Activated CD8-positive, alpha-beta memory T cell treated with anti-CD3 and anti-CD28 coated beads, Interleukin-2, amount 50 U/mL, for 48 hours (primary cell): ENCODE measurements at places on chromosomes 11 and 22.
A peak's percentile ranks its signal among the peaks of the same experiment; 100 is the strongest.

- DNase-seq: no peak
Observed at GRCh38 chr22:29126670-29127395, 54.0 kb downstream of the KREMEN1 start.

- no peak for DNase-seq
Observed at GRCh38 chr11:103906291-103906867, 130.1 kb upstream of the DDI1 start.

- DNase-seq: no peak
Observed at GRCh38 chr11:118238421-118238820, 13.6 kb upstream of the JAML start.

GRCh38 chr11:73394416-73395296 lies 18.5 kb downstream of the RELT start:
- DNase-seq: no peak

- no peak for DNase-seq
Observed at GRCh38 chr11:111944651-111945051, 7.5 kb downstream of the DIXDC1 start.

DNA sequence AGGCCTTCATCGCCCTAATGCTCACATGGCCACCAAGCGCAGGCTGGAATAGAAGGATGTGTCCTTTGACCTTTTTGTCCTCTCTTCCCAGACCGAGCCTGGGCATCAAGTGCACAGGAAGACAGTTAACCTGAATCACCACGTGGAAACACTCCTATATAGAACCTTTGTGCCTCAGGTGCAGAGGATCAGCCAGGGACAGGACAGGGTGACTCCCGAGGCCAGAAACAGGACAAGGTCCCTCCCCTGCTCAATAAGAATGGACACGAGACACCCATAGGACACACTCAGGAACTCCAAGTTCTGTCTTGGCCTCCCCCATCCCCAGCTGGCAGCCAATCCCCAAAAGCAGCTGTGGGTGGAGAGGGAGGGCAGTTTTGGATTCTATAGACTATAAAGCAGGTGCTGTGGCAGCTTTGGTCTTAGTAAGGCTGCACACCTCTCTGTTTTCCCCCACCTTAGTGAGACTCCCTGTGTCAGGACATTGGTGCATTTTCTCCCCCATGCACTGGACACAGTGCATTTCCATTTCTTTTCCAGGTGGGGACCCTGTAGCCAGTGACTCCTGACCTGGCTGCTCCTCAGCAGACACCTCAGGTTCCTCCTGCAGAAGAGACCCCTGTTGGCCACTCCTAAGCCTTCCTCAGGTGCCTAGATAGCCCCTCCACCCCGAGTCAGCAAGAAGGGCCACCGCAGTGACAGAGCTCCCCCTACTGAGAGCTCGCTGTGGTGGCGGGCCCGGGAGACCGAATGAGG lies 43.6 kb upstream of the POU2AF1 start:
- peak; percentile 79 for DNase-seq

GRCh38 chr22:20062766-20063083 lies 17.3 kb upstream of the DGCR8 start:
- no peak for DNase-seq

GRCh38 chr11:92329137-92329536 lies 104.5 kb downstream of the FAT3 start:
- DNase-seq: no peak

DNA sequence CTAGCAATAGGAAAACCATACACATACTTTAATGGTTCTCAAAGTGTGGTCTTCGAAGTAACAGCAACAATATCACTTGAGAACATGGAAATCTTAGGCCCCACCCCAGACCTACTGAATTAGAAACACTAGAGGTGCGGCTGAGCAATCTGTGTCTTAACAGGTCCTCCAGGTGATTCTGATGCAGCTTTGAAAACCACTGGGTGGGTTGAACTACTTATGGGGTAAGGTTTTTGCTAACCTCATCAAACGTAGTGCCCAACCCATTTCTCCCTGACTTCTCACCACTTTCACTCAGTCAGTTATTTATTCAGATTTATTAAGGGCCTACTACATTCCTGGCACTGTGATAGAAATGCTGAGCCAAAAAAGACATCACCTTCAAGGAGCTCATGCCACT lies 3.7 kb downstream of the MPZL2 start:
- DNase-seq: no peak

DNA sequence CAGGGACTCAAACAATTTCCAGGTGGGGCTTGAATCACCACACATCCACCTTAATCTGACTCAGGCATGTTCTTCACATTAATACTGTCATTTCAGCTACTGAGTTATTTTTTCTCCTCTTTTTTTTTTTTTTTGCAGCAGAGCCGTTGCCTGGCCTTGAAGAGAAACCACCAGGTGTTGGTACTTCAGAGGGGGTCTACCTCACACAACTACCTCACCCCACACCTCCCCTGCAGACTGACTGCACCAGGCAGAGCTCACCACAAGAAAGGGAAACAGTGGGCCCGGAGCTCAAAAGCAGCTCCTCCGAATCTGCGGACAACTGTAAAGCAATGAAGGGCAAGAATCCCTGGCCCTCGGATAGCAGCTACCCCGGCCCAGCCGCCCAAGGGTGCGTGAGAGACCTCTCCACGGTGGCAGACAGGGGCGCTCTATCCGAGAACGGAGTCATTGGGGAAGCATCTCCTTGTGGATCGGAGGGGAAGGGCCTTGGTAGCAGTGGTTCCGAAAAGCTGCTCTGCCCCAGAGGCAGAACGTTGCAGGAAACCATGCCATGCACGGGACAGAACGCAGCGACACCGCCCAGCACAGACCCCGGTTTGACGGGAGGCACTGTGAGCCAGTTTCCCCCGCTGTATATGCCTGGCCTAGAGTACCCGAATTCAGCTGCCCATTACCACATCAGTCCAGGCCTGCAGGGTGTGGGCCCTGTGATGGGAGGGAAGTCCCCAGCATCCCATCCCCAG lies 15.1 kb upstream of the SLC25A18 start:
- no peak for DNase-seq

DNA sequence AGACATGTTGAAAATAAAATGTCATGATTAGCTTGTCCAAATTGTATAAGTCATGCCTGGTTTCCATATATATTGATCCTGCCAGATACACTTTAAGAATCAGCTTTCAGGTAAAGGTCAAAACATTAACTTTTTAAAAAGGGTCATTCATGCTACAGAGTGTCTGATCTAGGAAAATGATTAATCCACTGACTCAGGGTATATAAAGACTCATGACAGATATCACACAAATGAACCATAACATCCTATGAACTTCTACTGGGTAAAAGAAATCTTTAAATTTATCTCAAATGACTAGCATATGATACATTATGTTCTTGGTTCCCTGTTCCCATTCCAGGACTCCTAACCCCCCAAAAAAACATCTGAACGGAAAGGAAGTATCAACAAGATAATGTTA lies 11.7 kb downstream of the MRTFA start:
- no peak for DNase-seq

GRCh38 chr11:114258696-114259095 lies 37.5 kb upstream of the NNMT start:
- no peak for DNase-seq

DNA sequence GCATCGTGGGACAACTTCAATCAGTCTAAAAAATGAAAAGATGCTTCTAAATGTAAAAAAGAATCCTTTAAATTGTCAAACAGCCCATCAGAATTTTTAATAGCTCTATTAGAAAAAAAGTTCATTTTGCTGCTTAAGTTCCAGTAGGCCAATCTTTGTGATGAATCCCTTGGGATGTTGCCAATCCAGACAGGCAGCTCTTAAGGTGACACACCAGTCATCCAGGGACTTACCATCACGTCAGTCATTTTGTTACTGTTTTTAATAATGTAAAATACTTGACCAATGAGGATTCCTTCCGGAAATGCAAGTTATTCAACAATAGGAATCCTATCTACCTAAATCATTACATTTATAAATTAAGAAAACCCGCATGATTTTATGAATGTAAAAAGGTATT lies 47.8 kb upstream of the TMEM45B start:
- no peak for DNase-seq

- no peak for DNase-seq
Observed at GRCh38 chr11:134261626-134262488, 8.5 kb downstream of the ACAD8 start.

GRCh38 chr11:26017903-26018302 lies 314.0 kb upstream of the ANO3 start:
- DNase-seq: no peak

GRCh38 chr11:77966338-77966737 lies 28.1 kb downstream of the INTS4 start:
- DNase-seq: no peak

DNA sequence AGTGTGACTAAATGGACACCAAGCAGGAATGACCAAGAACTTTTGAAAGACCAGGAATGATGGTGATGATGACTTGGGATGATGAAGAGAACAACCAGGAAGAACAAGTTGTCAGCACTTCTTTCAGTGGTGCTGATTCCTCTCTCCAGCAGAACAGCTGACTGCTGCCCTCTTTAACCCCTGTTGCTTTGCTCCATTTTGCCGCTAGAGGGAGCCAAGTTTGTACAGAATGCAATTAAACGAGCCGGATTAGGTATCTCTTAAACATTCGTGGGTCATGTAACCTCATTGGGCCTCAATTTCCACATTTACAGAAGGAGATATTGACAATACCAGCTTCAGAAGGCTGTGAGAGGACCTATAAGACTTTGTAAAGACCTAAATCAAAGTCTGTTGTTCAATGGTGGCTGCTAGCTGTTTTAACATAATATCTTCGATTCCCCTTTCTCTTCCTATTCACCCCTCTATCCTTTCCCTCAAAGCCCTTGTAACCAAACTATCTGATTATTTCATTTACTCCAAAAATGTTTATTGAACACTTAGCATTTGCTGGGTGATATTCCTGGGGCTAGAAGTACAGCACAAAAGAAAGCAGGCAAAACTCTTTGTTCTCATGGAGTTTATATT lies 1.9 kb downstream of the OR4S1 start:
- peak; percentile 82 for DNase-seq

DNA sequence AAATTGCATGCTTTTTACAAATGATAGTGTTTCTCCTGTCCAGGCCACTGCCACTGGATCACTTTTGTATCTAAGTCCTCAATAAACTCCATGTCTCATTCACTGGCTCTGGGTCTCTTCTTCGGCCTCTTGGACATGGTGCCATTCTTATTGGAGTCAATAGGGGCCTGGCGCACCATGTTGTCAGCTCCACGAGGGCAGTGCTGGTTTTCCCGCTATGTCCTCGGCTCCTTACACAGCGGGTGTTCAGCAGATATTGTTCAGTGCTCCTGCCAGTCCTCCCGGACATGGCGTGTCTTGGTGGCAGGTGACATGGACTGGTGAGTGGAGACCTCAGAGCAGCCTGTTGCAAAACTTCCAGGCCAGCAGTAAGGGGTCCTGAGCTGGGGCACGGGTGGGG lies 3.6 kb upstream of the FAM118A start:
- DNase-seq: no peak

- no peak for DNase-seq
Observed at GRCh38 chr11:12540913-12541582, 133.2 kb upstream of the TEAD1 start.

DNA sequence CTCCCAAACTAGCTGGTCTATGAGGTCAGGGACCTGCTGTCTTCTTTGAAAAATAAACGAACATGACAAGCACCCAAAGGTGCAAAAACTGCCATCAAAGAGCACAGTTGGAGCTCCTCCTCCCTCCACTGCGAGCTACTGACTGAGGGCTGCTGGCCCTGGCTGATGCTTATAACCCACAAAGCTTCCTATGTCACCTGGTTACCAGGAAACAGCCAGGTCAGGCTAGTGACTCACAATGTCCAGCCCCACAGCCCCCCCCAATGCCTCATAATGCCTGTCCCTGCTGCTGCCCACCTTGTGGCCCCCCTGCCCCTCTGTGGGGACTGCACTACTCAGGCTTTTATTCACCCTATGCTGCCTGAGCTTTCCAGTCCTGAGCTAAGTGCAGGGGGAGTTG lies at the start of gene DRICH1:
DRICH1 (minus strand) TSS at position 144 of the 400 bp plus-strand sequence. CDS start 298 bp downstream, outside the sequence.
- no peak for DNase-seq

DNA sequence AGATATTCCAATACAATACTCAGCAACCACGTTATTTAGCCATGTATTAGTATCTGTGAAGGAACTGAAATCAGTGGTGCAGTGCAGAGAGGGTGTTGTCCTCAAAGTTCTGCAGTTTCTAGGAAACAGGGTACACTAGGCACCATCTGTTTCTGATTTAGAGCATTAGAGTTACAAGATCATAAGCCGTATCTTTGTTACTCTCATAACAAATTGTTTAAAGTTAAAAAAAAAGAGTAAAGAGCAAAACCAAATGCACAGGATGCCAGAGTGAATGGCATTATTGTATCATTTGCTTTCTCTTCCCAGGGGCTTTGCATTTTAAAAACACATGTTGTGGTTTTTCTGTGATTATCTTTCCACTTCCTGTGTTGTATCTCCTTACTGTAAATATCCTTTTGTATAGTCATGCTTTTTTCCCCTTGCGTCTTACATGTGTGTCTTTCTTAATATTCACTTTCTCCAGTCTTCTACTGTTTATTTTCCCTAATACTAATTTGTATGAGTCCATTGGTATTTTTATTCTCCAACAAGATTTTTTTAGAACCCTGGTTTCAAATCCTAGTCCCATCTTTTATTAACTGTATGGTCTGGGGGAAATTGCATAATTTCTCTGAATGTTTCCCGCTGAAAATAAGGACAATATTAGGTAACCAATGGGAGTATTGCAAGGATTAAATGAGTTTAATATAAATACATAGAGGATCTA lies 15.2 kb upstream of the NUP160 start:
- DNase-seq: no peak

GRCh38 chr11:44595006-44595405 lies 29.5 kb downstream of the CD82 start:
- no peak for DNase-seq

- DNase-seq: no peak
Observed at GRCh38 chr11:8656291-8656690, 26.2 kb downstream of the TRIM66 start.

DNA sequence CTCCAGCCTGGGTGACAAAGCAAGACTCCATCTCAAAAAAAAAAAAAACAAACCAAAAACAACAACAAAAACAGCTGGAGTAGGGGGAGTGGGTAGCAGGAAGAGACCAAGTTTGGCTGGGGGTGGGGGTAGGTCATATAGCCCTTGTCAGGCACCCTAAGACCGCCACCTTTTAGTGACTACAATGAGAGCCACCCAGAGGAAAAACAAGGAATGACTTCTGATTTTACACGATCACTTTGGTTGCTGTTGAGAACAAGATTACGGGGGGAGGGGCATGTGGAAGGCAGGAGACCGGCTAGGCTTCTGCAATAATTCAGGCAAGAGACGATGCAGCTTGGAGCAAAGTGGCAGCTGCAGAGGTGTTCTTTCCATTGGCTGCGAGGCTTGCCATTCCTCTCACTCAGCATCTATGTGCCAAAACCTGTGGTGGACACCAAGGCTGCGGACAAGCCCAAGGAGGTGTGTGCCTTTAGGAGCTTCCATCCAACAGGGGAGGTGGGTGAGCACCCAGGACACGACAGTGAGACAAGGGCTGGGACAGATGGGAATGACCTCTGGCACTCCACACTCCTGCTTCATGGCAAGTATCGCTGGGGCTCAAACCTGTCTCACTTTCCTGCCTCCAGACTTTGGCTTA lies 1.7 kb downstream of the RPS19BP1 start:
- no peak for DNase-seq

GRCh38 chr22:28594797-28595462 lies 84.7 kb downstream of the TTC28 start:
- DNase-seq: no peak

- peak; percentile 46 for DNase-seq
Observed at GRCh38 chr11:134655189-134655989, 243.3 kb upstream of the B3GAT1 start.

- no peak for DNase-seq
Observed at GRCh38 chr11:76729214-76729613, 53.9 kb upstream of the TSKU start.

GRCh38 chr11:10550503-10551289 lies 9.7 kb upstream of the RNF141 start:
- DNase-seq: no peak
